Uterus (tissue), 4 donors: ENCODE measurements at places on chromosomes 16 and 17. TPM values are rescaled to one million over a fixed set of nuclear protein-coding genes. Genes with fewer than 3 reads are reported as not detected.

- DNase-seq, result peak; percentile 94
Observed at GRCh38 chr16:30407102-30407803, at the start of gene ZNF771. TSS of gene ZNF771 (plus strand) at chr16:30407606. CDS start at chr16:30408054, 448 bp downstream.

GRCh38 chr17:63840591-63841349 is 1.7 kb downstream of the SMARCD2 start:
- DNase-seq, result no peak

DNA sequence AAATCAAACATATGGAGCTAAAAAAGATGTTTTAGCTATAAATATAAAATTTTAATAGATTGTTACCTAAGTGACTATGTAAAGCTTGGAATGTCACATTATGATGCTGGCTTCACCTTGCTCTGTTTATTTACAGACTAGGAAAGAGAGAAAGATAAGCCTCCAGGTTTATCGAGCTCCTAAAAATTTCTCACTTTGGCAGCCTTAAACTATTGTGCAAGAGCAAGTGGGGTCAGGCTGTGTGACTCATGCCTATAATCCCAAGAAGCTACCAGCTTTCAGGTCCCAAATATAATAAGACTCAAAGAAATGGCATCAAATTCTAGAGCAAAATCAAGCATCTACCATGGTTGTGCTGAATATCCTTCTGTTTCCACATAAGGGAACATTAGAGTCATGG is 34.3 kb upstream of the PRSS54 start:
- DNase-seq, result no peak

DNA sequence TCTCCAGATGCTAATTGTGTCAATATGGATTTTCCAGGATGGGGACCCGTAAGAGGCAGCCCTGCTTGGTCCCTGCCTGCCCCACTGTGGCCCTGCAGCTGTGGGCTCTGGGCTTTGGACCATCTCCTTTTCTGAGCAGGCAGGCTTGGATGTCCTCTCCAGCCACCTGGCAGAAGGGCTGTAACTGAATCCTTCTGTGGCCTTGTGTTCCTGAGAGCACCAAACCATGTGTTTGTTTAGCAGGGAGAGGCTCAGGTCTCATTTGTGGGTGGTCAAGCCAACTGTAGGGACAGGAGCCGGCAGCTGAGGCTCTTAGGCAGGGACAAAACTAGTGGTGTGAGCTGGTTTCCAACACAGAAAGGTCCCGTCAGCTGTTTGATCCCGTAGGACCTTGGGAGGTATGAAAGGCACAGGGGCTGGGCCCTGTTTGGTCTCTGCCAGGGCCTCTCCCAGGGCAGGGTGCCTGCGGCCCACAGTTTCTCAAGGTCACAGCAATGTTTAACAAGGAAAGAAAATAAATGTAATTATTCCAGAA is 18.5 kb downstream of the SEC14L5 start:
- DNase-seq, result no peak

GRCh38 chr16:27980076-27980775 is 83.3 kb downstream of the GSG1L start:
- no peak for DNase-seq

- DNase-seq, result no peak
Observed at GRCh38 chr17:47281216-47281615, 27.6 kb downstream of the ITGB3 start.

DNA sequence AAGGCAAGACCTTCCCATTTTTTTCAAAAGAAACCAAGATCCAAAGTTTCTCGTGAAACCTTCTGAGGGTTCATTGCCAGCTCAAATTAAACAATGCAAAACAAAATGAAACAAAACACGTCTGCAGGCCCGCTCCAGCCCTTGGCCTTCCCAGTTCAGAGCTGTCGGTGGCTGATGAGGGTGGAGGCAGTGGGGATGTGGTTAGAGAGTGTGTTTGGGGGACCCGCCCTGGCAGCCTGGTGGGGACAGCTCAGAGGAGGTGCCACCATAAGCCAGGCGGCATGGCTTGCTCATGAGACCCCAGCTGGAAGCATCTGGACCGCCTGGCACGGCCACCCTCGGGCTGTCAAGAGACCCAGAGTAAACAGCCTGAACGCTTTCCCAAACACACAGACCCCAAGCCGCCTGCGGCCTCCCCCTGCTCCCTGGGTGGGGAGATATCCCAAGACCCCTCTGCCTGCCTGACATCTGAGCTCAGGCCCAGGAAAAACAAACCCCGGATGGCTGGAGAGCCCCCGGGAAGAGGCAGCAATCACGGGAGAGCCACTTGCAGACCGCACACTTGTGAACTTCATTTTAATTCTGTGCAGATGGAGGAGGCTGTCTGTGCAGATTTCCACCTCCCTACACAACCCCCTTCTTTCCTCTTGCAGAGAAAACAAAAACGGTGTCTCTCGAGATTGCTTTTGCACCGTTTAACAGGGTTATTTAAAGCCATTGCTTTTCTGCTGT is 35.4 kb upstream of the LITAF start:
- DNase-seq, result no peak

- DNase-seq, result no peak
Observed at GRCh38 chr17:58960068-58960467, 146.6 kb downstream of the TRIM37 start.

DNA sequence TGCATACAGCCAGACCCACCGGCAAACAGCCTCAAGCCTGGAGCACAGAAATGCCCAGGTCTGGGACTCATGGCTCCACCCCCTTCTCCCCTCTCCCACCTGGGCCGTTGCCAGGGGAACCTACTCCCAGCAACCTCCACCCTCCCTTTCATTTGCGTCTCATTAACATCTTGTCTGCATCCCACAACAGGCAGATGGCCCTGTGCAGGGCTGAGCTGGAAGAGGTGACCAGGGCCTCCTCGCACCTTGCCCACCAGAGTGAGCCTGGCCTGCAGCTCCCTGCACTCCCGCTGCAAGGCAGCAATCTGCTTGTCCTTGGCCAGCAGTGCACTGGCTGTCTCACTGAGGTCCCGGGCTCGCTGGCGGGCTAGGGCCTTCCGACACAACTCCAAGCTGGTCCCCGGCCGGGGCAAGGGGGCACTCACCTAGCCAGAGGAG is 3.3 kb downstream of the TSPOAP1 start:
- no peak for DNase-seq

- DNase-seq, result no peak
Observed at GRCh38 chr16:69860233-69861231, 90.6 kb upstream of the CLEC18A start.

DNA sequence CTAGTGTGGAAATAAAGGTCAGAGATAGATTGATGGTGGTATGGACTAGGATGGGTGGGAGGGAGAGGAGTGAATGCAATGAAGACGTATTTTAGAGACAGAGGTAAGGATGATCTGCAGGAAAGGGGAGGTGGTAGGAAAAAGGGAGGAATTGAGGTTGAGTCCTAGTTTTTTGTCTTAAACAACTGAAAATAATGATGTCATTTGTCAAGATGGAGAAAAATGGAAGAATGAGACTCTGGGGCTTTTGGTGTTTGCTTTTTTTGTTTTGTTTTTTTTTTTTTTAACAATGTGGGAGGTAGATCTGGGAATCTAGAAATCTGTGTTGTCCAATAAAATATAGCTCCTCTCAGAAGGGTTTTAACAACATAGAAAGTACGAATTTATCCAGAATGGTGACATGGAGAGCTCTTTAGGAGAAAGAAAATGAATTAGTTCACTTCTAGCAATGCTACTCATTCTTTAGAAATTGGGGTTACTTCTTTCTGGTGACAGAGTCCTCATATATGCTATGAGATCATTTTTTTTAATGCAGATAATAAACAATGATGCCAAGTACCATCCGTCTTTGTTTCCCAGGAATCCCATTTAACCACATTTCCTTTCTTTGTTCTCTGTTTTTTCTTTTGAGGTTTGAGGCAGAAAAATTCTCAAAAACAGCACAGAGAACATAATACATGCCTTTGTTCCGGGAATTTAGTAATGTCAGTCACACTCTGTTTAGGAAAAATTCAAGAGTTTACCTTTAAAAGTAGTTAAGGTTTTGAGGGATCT is 225.3 kb upstream of the COX10 start:
- no peak for DNase-seq

DNA sequence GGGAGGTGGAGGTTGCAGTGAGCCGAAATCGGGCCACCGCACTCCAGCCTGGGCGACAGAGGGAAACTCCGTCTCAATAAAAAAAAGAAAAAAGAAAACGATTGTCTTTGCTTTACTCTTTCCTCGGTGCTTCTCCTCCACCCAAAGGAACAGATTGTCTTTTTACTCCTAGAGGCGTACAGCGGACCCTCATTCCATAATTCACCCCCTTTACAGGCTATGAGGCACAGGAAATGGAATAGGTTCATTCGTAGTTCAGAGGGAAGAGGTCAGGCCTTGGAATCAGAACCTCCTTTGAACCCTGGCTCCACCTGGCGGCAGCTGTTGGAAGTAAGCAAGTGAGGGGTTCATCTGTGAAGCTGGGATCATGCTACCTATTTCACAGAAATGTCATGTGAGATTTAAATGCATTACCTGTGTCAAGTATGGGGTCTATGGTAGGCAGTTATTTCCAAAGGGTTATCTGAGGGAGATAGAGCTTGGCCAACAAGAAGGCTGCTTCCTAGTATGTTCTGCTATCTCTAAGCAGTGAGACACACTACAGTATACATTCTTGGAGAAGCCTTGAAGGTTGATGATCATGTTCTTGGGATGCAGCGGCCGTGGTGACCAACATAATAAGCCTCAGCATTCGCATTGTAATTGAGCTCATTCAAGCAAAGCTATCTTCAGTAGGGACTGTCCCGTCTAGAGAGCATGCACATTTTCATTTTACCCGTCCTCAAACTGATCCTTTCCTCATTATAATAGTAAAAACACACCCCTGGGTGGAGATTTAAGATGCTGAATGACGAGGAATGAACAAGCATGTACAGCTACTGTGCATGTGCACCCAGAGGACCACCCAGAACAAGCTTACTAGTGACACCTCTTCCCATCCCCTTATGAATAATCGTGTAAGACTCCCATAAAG is 18.7 kb upstream of the ZNF689 start:
- DNase-seq, result peak; percentile 81

DNA sequence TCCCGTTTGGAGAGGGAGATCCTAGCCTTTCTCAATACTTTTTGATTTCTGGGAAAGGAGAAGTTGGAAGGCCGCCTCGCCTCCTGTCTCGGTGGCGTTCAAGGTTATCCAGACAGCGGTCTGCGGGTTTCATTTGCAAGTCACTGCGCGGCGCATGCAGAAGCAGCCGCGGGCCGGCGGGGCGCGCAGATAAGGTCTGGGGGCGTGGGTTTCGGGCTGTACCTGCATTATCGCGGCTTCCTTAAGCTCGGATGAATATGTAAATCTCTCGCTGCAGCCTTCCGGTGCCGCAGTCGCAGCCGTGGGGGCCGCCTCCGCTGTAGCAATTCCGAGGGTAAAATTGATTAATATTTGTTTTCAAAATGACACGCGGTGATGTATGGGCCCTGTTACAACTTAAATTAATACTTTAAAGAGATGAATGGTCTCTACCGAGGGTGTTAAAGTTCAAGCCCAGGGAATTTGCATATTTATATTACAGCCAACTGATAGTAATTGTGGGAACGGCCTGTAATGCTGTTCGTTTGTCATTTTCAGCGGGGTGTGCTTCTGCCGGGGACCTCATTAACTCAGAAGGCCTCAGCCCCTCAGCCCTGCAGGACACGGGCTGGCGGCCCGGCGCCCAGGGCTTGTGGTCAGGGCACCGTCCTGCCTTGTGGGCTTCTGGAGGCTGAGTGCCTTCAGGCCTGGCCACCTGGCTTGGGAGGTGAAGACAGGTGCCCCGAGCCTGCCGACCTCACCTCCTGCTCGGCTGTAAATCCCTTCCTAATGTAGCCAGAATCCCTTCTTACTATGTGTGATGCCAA is 99.4 kb downstream of the CYLD start:
- no peak for DNase-seq

DNA sequence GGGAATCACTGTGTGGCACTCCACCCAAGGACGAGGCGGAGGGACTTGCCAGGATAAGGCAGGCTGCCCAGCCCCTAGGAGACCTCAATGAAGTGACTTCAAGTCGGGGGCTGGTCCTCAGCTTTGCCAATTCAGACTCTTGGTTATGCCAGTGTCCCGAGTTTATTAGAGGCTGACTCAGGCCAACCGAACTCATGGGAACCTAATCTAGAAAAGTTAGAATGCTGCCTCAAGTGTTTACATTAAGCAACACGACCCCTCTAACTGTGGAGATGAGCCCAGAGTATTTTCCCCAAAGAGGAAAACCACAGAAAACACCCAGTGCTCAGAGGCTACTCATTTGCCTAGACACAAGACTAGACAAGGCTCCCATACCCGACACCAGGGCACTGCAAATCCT is 1.1 kb upstream of the TEKT3 start:
- DNase-seq, result no peak

DNA sequence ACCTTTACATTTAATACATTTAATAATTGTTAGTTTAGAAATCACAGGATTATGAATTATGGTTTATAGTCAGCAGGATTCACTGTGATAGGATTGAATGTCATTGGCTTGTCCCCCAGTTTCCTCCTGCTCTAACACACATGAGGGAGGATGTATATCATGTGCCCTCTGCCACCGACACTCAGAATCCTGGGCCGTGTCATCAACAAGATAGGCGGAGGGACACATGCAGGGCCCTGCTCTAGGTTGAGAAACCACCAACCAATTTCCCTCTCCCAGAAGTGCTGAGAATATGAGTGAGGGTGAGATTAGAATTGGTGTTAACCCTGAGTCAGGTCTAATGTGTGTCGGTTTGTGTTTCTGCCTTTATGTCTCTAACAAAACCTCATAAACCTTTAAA is 85.1 kb downstream of the CES1 start:
- no peak for DNase-seq

DNA sequence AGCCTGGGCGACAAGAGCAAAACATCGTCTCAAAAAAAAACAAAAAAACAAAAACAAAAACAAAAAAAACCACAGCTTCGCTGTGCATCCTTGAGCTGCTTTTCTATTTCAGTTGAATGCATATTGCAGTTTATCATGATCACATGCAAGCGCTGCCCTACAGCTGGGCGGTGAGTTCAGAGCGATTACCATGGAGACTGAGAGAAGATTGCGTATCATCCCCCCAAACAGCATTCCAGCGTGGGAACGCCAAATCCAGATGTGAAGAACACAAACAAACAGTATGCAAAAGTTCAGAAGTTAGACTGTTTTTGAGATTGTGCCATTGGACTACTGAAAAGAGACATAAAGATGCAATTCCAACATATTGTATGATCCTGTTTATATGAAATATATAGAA is 15.1 kb upstream of the SLC52A1 start:
- DNase-seq, result peak; percentile 32

Gene CDH8
- not detected for total RNA-seq

Gene SDR42E1
- total RNA-seq, result under 0.01 TPM

Gene MYOCD
- 3.3 TPM for total RNA-seq

Gene NEUROD2
- not detected for total RNA-seq

Gene OR2C1
- not detected for total RNA-seq

Gene CREBBP
- total RNA-seq, result 146 TPM

Gene HBQ1
- total RNA-seq, result not detected

Gene ZNF276
- 8.8 TPM for total RNA-seq

Gene ATMIN
- 17.2 TPM for total RNA-seq

Gene CCDC92B
- not detected for total RNA-seq

Gene ZFP90
- 81.4 TPM for total RNA-seq
